NCI-H1694 (cell line): ENCODE measurements at places on chromosomes 1 and 21.

DNA sequence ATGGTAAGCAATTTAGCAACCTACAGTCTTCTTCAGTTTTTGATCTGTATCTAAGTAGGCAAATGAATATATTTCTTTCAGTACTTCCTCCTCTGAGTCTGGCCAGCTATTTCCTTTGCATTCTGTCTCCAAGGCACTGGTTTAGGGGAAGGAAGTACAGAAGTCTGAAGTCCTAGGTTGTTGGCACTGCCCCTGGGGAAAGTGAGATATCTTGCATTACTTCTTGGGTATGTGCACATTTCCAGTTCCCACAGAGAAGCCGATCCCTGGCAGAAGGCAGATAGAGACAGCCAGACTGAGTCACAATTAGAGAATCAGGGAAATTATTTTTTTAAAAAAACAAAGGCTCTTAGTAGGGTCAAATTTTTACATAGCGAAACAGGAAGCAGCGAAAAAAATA is 98.8 kb downstream of the RASAL2 start:
- no peak for DNase-seq

GRCh38 chr1:65407877-65408276 is 12.6 kb upstream of the LEPR start:
- DNase-seq, result no peak

- no peak for DNase-seq
Observed at GRCh38 chr1:207823531-207823879, 71.7 kb downstream of the CD46 start.

GRCh38 chr1:23216771-23217420 is 406 bp downstream of the HTR1D start:
- no peak for DNase-seq

GRCh38 chr1:84159533-84160240 is 15.6 kb downstream of the PRKACB start:
- no peak for DNase-seq

DNA sequence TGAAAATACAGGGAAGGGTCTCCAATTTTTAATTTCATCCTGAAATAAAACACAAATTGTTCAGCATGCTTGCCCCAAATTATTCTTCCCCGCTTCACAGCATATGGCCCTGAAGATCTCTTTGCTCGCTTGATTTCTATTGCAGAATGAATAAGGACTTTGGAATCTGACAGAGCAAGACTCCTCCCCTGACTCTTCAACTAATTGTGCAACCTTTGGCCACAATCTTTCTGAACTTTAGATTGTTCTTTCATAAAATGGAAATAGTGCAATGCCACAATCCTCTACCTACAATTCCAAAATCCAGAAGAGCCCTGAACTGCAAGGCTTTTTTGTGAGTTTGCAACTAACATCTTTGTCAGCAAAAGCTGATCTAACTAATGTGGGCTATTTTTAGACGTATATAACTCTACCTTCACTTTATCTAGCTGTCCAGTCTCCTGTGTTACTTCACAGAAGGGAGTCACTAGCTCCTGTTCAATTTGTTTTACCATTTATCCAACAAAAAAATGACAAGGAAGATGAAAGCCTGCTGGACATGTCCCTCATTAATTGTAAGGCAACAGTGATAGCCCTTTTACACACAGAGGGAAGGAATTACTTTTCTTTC is 13.4 kb downstream of the RNASEL start:
- DNase-seq, result no peak

DNA sequence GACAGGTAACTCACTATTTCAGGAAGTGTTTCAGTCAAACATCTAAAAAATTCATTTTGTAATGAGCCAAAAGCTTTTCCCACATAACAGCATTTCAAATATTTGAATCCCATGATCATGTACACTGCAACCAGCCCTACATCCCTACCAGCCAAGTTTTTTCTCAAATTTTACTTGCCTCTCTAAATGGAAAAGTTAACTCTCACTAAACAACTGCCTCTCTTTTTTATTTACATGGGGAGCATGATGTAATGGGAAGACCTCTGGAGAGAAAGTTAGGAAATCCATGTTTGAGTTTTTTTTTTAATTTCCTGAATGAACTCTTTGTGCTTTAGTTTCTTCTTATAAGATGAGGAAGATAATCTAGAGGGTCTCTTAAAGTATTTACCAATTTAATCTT is 70.5 kb downstream of the TTLL7 start:
- no peak for DNase-seq

GRCh38 chr1:118894836-118895235 is 93.3 kb downstream of the TBX15 start:
- no peak for DNase-seq

- no peak for DNase-seq
Observed at GRCh38 chr1:3433076-3433475, 21.4 kb upstream of the ARHGEF16 start.

DNA sequence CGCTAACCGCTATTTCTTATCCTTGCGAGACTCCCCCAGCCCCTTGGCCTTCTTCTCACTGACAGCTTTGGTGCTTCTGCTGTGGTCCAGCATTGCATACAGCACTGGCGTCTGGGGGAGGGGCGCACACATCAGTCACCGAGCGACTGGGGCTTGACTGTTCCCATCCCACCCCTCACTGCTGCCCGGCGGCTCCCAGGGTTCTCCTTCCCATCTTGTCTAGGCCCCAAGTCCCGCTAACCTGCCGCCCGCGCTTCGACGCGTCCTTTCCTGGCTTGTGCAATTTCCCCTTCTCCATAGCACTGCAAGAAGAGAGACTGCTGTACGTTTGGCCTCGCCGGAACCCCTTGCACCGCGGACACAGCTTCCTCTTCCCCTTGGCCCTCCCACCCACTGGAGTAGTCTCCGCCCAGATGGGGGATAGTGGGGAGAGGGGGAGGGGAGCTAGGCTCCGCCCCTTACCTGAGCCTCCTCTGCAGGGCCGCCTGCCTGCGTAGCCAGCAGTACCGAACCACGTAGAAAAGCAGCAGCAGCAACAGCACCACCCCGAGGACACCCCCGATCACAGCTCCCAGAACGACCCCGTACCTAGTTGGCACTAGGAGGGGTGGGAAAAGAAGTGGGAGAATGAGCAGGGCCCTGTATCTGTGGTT is 3.8 kb downstream of the MPZ start:
- no peak for DNase-seq

DNA sequence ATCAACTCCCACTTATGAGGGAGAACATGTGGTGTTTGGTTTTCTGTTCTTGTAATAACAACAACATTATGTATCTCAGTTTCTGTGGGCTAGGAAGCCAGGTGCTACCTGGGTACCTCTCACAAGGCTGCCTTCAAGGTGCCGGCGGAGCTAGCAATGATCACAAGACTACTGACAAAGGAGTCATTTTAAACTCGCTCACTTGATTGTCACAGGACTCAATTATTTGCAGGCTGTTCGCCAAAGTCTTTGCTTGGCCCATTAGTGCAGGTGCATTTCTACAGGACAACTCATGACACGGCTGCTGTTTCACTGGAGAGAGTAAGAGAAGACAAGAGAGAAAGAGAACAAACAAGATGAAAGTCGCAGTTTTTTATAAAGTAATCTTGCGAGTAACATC is 1237.4 kb upstream of the TMPRSS15 start:
- DNase-seq, result no peak

GRCh38 chr1:160017592-160017991 is 14.2 kb downstream of the PIGM start:
- DNase-seq, result no peak

DNA sequence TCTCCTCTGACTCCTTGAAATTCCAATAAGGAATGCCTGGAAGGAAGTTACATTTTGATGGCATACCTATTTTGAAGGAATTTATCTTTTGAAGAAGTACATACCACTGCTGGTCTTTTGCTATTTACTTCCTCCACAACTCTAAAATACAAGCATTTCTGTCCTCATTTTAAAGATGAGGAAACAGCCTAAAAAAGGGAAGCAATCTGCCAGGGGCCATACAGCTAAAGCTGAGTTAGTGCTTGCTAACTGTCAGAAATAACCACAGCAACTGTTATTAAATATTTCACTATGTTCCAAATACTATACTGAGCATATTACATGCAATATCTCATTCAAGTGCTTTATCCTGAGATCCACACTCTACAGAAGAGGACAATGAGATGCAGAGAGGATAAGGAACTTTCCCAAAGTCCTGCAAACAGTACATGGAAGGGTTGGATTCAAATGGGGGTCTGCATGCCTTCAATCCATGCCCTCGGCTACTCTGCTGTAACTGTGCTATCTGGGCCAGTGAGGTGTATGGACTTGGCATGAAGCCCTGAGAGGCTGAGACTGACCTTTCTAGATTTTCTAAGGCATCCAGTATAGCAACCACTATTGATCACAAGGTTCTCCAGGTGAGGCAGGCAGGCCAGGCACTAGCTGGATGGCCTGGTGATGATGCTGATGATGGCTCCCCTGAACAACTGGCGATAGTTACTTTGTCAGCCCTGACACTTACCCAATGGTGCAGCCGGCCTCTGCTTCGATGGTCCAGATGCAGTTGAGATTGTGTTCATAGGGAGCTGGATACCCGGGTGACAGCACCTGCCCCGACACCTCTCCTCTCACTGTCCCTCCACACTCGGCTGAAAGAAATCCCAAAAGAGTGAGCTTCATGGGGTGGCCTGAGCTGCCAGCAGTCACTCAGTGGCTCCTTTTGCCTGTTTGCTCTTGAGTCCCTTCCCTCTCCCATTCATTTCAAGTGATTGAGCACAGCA is 171.4 kb upstream of the HMGB4 start:
- no peak for DNase-seq

GRCh38 chr1:207344221-207344620 is 22.7 kb downstream of the CD55 start:
- no peak for DNase-seq

DNA sequence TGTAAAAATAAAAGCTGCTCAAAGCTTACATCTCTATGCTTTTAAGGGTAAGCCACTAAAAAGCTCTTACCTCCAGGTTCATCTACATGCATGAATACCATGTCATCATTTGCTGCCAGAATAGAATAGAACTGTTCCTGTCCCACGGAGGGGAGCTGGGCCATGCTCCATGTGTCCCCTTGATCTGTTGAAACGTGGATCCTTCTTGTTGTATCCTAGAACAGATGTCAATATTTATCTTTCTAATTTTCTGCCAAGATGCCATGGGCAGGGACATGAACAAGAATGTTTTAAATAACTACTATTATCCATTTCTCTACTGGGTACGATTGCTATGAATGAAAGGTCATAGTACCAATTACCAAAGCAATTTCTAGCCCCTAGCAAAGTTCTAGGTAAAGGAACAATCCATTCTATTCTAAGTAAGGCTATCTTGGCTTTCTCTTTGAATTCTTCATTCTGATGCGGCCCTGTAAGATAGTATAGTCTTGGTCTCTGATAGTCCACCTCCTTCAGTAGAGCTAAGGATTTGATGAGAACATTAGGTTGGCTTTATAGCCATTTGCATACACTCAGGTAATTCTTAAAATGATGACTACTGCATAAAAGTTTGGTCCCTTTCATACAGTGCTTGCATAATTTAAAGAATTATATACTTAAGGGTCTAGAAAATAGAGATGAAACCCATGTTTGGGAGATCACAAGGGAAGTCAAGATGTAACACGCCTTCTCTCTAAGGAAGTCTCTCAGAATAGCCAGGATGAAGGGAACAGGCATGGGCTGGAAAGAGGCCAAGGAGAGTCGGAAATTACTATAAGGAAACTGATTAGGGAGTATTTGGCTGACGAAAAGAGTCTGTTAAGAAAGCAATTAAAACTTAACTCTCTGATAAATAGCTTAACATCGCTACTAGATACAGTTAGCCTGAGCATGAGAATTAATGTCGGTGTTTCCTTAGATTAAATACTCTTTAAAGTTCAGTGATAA is 35.4 kb upstream of the MYBPHL start:
- DNase-seq, result peak; percentile 15

- no peak for DNase-seq
Observed at GRCh38 chr1:194684636-194685035, 1498.2 kb upstream of the B3GALT2 start.

DNA sequence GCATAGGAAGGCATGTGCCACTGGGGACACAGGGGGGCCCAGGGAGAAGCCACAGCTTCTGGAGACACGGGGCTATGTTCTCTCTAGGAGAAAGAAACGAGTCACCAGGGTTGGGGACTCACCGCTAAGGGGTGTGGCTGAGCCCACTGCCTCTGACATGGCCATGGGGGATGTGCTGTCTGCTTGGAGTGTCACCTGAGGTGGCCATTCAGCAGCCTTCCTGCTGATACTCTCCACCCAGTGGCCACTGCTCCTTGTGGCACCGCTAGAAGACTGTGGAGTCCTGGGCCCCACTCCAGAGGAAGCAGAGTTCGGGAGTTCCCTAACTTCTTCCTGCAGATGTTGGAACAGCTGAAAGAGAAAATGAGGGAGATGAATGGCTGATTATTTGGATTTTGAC is 91.2 kb upstream of the SLC45A1 start:
- no peak for DNase-seq

DNA sequence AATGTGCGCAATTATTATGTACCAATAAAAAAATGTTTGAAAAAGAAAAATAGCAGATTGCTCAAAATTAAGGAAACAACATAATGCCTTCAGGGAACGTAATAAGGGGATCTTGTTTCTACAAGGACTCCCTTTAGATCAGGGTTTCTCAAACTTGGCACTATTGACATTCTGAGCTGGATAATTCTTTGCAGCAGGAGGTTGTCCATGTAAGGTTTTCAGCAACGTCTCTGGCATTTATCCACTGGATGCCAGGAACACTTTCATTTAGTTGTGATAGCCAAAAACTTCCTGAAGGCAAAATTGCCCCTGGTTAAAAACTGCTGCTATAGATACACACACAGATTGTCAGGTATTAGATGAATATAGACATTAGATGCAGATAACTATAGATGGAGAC is 666.7 kb upstream of the ADAMTS5 start:
- no peak for DNase-seq

DNA sequence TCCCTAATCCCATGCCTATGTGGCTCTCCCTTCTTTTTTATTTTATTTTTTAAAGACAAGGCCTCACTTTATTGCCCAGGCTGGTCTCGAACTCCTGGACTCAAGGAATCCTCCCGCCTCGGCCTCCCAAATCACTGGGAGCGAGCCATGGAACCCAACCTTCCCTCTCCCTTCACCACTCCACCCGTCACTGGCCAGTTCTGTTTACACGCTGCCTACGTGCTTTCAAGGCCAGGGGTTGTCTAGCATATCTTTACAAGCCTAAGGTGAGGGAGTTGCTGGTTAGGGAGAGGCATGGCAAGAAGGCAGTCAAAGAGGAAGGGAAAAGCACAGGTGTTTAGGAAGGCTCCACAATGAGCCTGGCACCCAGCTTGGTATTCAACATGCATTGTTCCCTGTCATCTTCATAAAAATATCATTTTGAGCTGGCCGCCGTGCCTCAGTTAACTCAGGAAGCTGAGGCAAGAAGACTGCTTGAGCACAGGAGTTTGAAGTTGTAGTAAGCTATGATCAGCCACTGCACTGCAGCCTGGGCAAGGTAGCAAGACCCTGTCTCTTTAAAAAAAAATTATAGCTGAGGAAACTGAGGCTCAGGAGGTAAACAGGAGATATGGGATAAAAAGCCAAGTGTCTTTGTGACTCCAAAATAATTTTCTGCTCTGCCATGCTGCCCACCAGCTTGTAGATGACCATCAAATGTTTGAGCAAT is 1.1 kb downstream of the RHBDL2 start:
- DNase-seq, result no peak

GRCh38 chr1:181508486-181509165 is 25.3 kb downstream of the CACNA1E start:
- no peak for DNase-seq
